ENCODE measurements at places on chromosomes 6 and 20.
A peak's percentile ranks its signal among the peaks of the same experiment; 100 is the strongest.

- DNase-seq = no peak
Measured at GRCh38 chr20:60518022-60518421, 559.8 kb downstream of the CDH26 start.

DNA sequence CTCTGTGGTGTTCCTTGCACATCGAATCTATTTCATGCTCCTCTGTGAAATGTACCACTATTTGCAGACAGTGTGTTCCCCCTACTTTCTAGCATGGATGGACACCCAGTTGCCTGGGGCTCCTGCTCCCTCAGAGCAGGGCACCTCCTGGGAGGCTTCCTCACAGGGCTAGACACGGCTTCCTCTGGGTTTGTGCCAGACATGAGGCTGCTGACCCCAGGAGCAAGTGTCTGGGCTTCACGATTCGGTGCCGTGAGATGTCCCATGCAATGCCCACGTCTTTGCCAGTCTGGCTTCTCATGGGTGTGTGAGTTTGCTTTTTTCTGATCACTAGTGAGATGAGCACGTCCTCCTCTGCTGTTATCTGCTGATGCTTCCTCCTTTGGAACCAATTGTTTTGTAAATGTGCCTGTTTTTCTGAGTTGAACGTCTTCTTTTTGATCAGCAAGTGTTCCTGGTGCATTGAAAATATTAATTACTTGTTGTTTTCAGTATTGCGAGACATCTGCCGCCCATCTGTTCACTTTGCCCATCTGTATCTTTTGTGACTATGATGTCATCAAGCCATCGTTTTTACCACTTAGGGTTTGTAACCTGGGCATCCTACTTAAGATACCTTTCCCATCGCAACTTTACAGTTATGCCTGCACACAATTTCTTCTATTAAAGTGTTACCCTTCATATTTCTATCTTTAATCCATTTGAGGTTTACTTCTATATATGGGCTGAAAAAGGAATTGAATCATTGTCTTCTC is 92.0 kb downstream of the TTLL2 start:
- DNase-seq = no peak

DNA sequence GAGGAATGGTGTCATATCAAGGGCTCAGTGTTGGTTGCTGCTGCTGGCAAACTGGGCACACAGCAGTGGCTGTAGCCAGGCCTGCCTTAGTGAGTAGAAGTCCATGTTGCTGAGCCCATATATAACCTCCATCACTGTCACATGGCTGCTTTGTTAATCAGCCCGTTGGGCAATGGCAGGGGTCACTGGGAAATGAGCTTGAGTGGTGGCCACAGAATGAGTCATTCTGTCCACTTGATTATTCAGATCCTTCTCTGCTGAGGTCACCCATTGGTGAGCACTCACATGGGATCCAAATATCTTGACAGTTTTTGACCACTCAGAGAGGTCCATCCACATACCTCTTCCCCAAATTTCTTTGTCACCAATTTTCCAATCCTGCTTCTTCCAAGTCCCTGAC is 898.9 kb upstream of the EYS start:
- DNase-seq = no peak

DNA sequence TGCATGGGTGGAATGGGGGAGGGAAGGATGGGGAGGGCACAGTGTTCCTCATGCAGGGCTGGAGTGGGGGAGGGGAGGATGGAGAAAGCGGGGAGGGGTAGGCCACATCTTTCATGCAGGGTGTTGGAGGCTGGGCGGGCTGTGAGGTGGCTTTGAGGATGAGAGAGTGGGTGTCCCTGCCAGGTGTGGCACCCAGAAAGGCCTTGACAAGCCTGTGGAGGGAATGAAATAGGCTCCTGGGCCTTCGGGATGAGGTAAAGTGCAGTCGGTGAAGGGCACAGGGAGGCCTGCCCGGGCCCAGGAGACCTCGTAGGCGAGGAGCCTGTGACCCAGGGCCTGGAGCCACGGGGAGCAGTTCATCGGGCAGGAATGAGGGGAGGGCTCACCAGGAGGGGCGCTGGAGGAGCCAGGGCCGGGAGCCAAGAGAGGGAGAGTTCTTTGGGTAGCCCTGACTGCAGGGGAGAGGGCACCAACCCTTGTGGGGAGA is 7.6 kb downstream of the CEBPB start:
- no peak for DNase-seq

- no peak for DNase-seq
Measured at GRCh38 chr6:79613912-79614311, 17.2 kb upstream of the SH3BGRL2 start.

DNA sequence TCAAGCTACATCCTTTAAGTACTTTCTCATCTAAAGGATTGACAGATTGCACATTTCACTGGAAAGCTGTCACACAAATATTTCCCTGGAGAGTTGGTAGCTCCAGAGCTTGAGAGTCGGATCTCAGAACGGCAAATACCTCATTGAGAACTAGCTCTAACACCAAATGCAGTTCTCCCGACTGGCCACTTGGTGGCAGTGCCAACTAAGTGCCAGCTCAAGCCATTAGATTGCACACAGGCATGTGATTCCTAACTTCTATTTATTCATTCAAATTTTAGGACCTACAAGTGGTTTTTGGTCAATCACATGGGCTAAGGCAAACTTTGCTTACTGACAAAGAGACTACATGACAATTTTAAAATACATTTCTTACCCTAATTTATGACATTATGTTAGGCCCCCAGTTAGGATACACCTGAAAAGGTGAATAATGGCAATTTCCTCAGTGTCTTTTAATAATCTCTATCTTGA is 7.9 kb upstream of the MCHR2 start:
- peak; percentile 21 for DNase-seq

DNA sequence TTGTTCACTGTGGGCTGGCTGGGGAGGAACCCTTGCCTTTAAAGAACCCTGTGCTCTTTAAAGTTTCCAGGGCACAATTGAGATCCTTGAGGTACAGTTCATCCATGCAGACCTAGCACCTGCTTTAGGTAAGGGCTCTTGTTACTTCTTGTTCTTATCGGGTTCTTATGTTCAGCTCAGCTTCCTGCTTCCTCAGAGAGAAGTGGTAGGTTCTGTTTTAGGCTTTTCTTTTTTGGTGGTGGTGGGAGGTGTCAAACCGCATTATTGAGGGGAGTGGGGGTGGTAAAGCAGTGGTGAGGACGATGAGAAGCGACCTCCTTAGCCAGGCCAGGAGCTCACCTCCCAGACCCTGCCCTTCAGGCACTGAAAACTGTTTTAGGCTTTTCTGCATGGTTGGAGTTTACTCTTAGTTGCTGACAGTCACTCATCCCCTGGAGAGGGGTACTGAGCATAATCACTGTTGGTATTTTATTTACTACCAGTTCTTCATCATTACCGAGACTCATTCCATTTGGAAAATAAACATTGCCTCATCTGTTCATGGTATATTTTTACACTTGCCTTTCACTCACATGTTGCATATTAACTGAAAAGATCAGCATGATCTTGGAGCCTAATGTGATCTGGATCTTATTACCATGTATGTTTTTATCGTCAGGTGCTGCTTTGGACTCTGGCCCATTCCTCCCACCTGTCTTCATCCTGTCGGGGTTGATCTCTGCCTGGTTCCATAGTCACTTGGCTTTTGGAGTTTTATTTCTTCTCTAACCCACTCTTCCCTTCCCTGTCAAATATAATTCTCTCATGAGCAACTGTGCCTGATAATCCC is 35.4 kb downstream of the SLC16A10 start:
- DNase-seq = no peak

- DNase-seq = no peak
Measured at GRCh38 chr6:108561742-108562502, 1.2 kb downstream of the FOXO3 start.

DNA sequence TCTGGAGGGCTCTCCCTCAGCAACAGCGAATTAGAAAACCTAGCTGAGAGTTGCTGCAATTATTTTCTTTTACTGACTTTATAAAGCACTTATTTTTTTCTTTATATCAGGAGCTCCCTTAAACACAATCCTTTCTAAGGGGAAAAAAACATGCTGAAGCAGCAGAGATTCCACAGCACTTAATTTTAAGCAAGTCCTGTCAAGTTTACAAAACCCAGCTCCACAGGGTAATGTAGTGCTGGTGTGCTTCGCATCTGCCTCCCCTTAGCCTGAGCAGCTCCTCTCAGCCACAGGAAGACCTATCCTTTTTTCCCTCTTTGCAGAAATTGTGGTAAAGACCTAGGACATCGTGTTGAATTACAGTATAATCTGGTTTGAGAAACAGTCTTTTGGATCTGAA is 208.1 kb upstream of the SYNDIG1 start:
- DNase-seq = no peak

GRCh38 chr20:6440443-6440799 is 317.6 kb upstream of the FERMT1 start:
- no peak for DNase-seq

DNA sequence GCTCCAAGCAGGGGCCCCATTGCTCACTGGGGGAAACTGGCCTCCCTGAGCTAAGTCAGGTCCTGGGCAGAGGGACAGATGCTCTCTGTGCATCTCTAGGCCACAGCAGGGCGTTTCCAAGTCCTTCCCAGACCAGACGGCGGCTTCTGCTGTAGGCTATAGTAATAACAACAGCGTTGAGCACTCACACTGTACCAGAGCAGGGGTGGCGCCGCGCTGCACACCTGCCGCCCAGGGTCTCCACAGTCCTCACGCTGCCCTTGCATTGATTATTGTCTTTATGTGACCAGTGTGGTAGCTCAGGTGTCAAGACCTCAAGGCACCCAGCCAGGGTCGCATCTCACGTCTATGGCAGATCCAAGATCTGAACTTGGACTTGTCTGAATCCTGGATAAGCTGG is 14.9 kb upstream of the CCN5 start:
- no peak for DNase-seq

DNA sequence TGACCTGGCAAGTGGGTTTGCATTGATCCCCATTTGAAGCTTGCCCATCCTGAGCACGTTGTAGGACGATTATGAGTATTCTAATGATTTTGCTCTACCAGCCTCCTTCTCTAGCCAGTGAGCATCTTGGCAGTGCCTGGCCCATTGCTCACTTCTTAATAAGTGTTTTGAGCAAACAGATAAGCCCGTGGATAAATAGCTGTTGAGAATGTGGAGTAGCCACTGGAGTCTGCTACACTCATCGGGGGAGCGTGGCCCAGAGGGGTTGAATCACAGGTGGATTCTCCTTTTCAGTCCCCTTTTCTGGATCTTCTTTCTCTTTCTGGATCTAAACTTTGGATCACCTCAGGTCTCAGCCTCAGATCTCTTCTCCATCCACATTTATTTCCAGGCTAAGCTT is 15.9 kb upstream of the EDN3 start:
- no peak for DNase-seq

DNA sequence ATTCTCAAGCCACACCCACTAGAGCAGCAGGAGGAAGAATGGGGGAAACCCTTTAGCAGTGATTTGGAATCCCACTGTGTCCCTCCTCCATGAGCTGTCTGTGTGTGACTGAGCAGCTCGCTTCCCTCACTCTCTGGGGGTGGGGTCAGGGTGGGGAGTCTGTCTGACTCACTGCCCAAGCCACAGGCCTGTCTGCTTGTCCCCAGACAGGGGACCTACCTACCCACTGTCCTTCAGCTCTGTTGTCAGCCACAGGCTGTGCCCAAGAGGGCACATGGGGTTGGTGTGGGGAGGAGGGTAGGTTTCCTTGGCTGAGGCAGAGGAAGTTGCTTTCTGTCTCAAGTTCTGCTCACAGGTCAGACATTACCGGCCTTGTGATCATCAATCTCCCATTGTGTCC is 127.0 kb downstream of the MAFB start:
- no peak for DNase-seq

DNA sequence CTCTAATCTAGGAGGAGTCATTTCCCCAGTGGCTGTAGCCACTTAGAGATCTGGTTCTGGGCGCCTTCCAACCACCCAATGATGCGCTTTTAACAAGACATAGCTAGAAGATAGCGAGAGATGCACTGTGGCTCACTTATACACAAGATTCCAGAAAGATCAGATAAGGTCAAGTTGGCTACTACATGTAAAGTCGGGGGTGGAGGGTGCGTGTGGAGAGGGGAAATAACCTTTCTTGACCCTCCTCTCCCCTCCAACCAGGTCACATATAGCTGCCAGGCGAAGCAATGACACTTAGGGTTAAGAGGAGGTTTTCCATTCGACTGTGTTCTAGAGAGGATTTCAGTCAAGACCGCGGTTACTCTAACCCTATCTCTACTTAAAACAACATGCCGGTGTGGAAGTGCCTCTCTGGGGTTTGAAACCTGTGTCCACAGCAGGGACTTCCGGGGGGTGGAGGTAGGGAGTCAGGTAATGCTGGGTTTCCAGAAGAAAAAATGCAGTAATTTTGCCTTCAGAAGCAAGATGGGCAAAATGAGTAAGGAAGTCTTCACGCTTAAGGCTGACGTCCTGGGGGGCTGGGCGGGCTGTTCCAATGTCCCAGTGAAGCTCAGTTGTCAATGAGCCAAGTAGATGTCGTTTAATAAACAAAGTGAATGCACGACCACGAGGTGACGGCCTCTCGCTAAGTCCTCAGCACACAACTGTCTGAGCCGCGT is 1.8 kb upstream of the SIM1 start:
- DNase-seq = peak; percentile 51

DNA sequence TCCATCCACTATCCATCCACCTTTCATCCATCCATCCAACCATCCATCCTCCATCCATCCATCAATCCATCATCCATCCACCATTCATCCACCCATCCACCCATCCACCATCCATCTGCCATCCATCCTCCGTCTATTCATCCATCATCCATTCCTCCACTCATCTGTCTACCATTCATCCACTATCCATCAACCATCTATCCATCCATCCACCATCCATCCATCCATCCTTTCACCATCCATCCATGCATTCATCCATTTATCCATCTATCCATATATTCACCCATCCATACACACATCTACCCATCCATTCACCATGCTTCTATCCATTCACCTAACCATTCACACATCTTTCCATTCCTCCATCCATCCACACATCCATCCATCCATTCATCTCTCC is 207.0 kb upstream of the CDH4 start:
- no peak for DNase-seq

DNA sequence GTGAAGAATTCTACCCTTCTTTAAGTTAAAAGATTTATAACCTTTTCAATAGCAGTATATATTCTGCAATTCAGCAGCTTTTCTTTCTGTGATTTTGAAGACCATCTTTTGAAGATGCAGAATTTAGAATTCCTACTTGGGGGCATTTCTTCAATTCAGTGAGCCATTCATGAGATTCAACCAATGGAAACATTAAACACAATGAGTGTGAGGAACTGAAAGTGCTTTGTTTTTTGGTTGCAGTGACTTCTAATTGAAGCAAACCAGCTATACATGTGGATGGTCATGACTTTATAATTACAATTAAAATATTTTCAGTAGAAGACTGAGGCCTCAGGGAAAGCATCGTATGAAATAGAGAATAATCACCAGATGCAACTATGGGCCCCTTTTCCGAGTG is 108.3 kb downstream of the CARMIL1 start:
- DNase-seq = no peak

GRCh38 chr20:20487811-20488210 is 119.9 kb downstream of the INSM1 start:
- no peak for DNase-seq

DNA sequence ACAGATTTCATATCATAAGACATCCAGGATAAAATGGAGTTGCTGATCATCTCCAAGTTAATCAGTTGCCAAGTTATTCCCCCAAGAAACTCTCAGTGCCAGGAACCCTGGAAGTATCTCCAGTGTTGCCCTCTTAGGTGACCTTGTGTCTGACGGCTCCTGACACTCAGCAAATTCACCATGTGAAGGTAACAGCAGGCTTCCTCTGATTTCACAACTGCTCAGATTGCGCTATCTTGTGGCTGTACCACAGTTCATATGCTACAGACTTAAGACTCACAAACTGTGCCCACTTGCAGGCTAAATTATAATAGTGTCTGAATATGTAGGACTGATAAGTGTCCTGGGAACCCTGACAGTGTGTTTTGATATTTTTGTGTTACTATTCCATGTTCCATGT is 186.6 kb upstream of the OPRM1 start:
- no peak for DNase-seq

GRCh38 chr20:44866703-44867335 is 18.7 kb upstream of the YWHAB start:
- no peak for DNase-seq
